ENCODE measurements at places on chromosomes 2 and 18.

DNA sequence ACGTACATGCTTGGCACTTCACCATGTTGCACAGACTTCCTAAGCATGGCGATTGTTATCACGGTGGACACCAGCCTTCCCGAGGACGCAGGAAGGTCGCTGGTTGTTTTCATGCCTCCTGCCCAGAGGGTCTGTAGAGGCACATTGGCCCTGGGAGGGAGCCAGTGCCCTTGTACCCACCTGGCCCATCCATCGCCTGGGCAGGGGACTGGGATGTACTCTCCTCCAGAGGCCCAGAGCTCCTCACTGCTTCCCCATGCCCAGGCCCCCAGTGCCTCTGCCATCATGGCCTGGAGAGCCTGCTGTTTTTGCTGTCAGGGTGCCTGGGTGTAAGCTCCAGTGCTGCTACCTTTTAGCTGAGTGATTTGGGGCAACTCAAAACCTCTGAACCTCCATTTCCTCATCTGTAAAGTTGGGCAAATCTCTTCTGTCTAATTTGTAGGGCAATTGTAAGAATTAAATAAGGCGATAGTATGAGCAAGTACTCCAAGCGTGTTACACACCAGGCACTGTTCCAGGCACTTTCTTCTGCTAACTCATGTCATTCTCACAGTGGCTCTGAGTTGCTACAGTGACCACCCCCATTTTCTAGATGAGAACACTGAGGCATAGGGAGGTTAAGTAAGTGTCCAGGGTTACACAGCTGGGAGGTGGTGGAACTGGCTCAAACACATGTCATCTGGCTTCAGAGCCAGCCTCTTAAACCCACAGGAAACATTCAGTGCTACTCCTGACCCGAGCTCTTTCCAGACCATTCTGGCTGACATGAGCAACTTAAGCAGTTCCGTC, 45.3 kb downstream of the GREB1 start:
- H3K4me3 ChIP-seq, result no peak overlapping the region
- H3K4me1 ChIP-seq, result no peaks in the 10 kb centered on the region
- no peaks in the 10 kb centered on the region for H3K27me3 ChIP-seq
- H3K27ac ChIP-seq, result no peak overlapping the region
- H3K36me3 ChIP-seq, result no peaks in the 10 kb centered on the region
- DNase-seq, result no peak

DNA sequence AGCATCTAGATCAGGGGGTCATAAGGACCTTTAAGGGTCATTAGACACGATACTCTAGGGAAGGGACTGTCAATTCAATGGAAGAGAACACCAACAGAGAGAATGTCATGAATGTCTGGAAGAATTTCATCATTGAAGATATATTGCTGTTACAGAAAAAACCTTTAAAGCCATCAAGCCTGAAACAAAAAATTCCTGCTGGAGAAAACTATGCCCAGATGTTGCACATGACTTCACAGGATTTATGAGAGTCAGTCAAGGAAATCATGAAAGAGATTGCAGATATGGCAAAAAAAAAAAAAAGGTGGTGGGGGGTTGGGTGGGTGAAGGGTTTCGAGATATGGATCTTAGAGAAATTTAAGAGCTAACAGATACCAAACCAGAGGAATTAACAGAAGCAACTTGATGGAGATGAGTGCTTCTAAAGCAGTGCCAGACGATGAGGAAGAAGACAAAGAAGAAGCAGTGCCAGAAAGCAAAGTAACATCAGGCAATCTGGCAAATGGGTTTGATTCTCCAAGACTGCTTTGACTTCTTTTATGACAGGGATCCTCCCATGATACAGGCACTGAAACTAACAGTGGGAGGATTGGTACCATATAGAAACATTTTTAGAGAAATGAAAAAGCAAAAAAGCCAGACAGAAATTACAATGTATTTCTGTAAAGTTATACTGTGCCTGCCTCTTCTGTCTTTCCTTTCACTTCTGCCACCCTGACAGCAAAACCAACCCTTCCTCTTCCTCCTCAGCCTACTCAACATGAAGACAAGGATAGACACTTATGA, 28.5 kb downstream of the MAP4K3 start:
- peaks cover 6% of the 10 kb centered on the region for H3K4me1 ChIP-seq
- no peak for DNase-seq
- no peaks in the 10 kb centered on the region for H3K27me3 ChIP-seq
- H3K27ac ChIP-seq, result no peak overlapping the region

- peaks cover 17% of the 10 kb centered on the region for H3K36me3 ChIP-seq
- no peaks in the 10 kb centered on the region for H3K4me1 ChIP-seq
- no peak overlapping the region for H3K27ac ChIP-seq
- no peaks in the 10 kb centered on the region for H3K27me3 ChIP-seq
These were observed 12.7 kb downstream of the USP39 start for GRCh38 chr2:85628658-85629057.

- H3K27ac ChIP-seq, result no peak overlapping the region
- H3K36me3 ChIP-seq, result no peaks in the 10 kb centered on the region
- H3K4me1 ChIP-seq, result no peaks in the 10 kb centered on the region
- no peak for DNase-seq
These were observed 77.2 kb upstream of the SLC25A52 start for GRCh38 chr18:31837879-31838278.

DNA sequence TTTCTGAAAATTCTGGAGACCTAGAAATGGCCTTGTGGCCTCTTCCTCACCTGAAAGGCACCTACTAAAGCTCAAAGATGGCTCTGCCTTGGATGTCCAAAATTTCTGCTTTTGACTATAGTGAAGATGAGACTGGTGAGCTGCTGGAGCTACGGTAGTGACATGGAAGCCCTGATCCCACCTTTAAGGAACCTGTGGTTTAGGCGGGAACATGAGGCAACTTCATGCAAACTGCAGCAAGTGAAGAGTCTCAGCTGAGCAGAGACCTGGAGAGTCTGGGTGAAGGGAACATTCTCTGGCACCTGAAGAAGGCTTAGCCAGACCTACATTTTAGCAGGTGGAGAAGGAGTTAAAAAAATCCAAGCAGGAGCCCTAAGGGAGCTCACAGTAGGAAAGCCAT, 40.0 kb downstream of the GORASP2 start:
- peaks cover 14% of the 10 kb centered on the region for H3K36me3 ChIP-seq
- no peaks in the 10 kb centered on the region for H3K27me3 ChIP-seq
- DNase-seq, result no peak
- no peak overlapping the region for H3K27ac ChIP-seq
- no peaks in the 10 kb centered on the region for H3K4me1 ChIP-seq
- H3K4me3 ChIP-seq, result no peak overlapping the region

DNA sequence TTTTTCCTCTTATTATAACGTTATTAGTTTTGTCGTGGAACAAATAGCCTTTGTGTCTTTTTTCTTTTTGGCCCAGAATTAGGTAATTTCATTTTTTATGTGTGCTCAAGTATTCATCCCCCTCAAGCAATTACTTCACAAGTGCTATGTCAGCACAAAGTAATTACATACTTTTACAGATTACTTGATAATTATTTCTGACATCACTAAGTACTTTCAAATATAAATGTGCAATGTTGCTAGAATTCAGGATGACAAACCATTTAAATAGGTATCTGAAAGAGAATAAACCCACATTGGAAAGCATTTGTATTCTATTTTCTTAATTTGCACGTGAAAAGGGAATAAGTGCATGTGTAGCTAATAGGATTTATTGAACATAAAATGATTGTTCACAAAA, 238.2 kb downstream of the CDH7 start:
- H3K36me3 ChIP-seq, result no peaks in the 10 kb centered on the region
- H3K27ac ChIP-seq, result no peak overlapping the region
- H3K4me1 ChIP-seq, result no peaks in the 10 kb centered on the region
- H3K27me3 ChIP-seq, result no peaks in the 10 kb centered on the region
- DNase-seq, result no peak

- H3K4me1 ChIP-seq, result no peaks in the 10 kb centered on the region
- H3K27me3 ChIP-seq, result no peaks in the 10 kb centered on the region
- H3K36me3 ChIP-seq, result no peaks in the 10 kb centered on the region
- H3K4me3 ChIP-seq, result no peak overlapping the region
- no peak for DNase-seq
These were observed 26.6 kb upstream of the PLB1 start for GRCh38 chr2:28469304-28469703.

- H3K4me1 ChIP-seq, result no peaks in the 10 kb centered on the region
- H3K36me3 ChIP-seq, result no peaks in the 10 kb centered on the region
- DNase-seq, result no peak
These were observed 115.1 kb upstream of the COPS8 start for GRCh38 chr2:236970656-236971010.

Data from iPS DF 6.9 (cell line).